ENCODE measurements at places on chromosomes 2 and 18.

- no peak for DNase-seq
- no peak overlapping the region for H3K4me3 ChIP-seq
- no peaks in the 10 kb centered on the region for H3K27me3 ChIP-seq
- H3K27ac ChIP-seq = no peak overlapping the region
- no peaks in the 10 kb centered on the region for H3K4me1 ChIP-seq
These were observed 2.6 kb downstream of the NLRC4 start for GRCh38 chr2:32262105-32262504.

DNA sequence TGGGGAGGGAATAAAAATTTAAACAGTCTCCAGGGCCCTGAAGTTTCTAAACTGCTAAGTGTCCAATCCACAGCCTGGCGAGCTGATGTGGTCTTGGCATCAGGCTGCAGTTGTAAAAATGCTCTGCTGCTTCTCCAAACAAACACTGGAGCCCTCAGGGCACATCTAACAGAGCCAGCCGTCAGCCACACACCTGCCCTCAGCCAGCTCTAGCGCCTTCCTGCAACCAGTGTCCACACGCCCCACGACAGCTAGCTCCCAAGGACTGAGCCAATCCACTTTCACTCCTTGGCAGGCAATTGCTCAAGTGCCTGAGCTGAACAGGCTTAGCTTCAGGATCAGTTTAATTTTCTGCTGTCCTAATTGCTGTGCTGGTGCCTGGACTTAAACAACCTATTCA is 446.4 kb upstream of the RAB12 start:
- no peak overlapping the region for H3K27ac ChIP-seq
- no peak overlapping the region for H3K4me3 ChIP-seq
- no peaks in the 10 kb centered on the region for H3K4me1 ChIP-seq
- H3K36me3 ChIP-seq = no peaks in the 10 kb centered on the region
- DNase-seq = no peak
- no peaks in the 10 kb centered on the region for H3K27me3 ChIP-seq

- H3K4me1 ChIP-seq = peaks cover 26% of the 10 kb centered on the region
- no peak overlapping the region for H3K4me3 ChIP-seq
- no peaks in the 10 kb centered on the region for H3K27me3 ChIP-seq
- peak; percentile 74 for DNase-seq
- peak overlapping the region; percentile 29 for H3K27ac ChIP-seq
These were observed 38.4 kb downstream of the EIF4E2 start for GRCh38 chr2:232588680-232589585.

DNA sequence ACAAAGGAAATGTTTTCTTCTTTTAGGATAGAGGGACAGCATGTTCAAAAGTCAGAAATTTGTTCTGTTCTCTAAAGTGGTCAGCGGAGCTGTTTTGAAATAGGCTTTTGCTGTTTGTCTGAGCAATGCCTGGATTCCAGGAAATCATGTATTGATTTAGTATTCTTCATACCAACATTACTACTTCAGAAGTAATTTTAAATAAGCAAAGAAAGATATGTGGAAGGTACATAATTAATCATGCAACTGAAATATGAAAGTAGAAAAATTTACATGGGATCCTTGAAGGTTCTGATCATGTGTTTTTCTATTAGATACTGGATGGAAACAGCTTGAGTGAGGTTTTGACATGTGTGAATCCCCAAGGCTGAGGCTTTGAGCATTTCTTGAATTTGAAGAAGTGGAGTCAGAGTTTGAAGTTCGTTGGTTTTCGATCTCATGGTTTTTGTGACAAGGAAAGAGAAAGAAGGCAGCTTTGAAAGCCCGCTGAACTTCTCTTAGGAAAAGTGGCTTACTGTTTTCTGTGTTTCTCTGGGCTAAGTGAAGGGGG is 220.0 kb downstream of the LDLRAD4 start:
- H3K27me3 ChIP-seq = no peaks in the 10 kb centered on the region
- peak overlapping the region; percentile 74 for H3K27ac ChIP-seq
- no peaks in the 10 kb centered on the region for H3K36me3 ChIP-seq
- no peak overlapping the region for H3K4me3 ChIP-seq
- no peak for DNase-seq

- H3K27me3 ChIP-seq = no peaks in the 10 kb centered on the region
- no peak overlapping the region for H3K27ac ChIP-seq
- no peak overlapping the region for H3K4me3 ChIP-seq
These were observed 43.1 kb downstream of the HPCAL1 start for GRCh38 chr2:10345813-10346212.

GRCh38 chr18:66013969-66014368 is 263.2 kb downstream of the CDH7 start:
- no peak overlapping the region for H3K4me3 ChIP-seq
- H3K4me1 ChIP-seq = no peaks in the 10 kb centered on the region
- H3K27ac ChIP-seq = no peak overlapping the region
- no peaks in the 10 kb centered on the region for H3K36me3 ChIP-seq
- no peaks in the 10 kb centered on the region for H3K27me3 ChIP-seq
- DNase-seq = no peak

DNA sequence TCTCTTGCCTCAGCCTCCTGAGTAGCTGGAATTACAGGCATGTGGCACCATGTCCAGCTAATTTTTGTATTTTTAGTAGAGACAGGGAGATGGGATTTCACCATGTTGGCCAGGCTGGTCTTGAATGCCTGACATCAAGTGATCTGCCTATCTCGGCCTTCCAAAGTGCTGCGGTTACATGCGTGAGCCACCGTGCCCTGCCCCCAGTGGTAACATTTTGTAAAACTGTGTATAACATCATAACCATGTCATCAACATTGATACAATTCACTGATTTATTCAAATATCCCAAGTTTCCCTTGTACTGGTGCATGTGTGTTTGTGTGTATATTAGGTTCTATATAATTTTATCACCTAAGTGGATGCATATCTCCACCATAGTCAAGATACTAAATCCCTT is 70.0 kb downstream of the PDCL3 start:
- DNase-seq = no peak
- H3K27me3 ChIP-seq = no peaks in the 10 kb centered on the region
- no peaks in the 10 kb centered on the region for H3K4me1 ChIP-seq
- no peaks in the 10 kb centered on the region for H3K36me3 ChIP-seq
- H3K27ac ChIP-seq = no peak overlapping the region

DNA sequence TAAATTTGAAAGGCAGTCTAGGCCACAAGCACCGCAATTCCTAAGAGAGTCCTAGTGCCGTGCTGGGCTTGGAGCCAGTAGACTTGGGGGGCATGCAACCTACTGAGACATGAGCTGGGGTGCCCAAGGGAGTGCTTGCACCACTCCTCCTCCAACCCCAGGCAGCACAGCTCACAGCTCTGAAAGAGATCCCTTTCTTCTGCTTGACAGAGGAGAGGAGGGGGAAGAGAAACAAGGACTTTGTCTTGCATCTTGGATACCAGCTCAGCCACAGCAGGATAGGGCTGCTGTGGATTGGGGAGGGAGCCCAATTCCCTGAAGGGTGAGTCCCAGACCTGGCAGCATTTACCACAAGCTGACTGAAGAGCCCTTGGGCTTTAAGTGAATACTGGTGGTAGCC is 134.6 kb downstream of the TMEM131 start:
- H3K4me3 ChIP-seq = no peak overlapping the region
- H3K27me3 ChIP-seq = no peaks in the 10 kb centered on the region
- H3K36me3 ChIP-seq = no peaks in the 10 kb centered on the region
- no peak for DNase-seq

DNA sequence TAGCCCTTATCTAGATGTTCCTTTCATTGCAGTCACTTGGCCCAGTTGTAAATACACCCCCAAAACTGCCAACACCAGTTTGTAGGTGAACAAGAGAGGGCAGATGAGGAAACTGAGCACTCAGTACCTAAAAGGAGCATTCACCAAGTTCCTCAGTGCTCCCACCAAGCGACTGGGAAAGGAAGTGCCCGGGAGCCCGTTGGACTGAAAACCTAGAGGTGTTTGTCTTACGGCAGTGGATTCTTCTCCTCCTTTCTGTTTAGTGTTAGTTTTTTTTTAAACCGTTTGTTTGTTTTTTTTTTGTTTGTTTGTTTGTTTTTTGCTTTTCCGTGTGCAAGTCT is 43.3 kb downstream of the SOX11 start:
- no peak overlapping the region for H3K4me3 ChIP-seq
- H3K27me3 ChIP-seq = no peaks in the 10 kb centered on the region
- no peaks in the 10 kb centered on the region for H3K36me3 ChIP-seq
- no peak for DNase-seq

All from tibial artery (tissue), 4 donors.